ENCODE measurements at places on chromosomes 6 and 20.

- DNase-seq, result no peak
Measured at GRCh38 chr6:104728448-104728847, 131.3 kb downstream of the HACE1 start.

DNA sequence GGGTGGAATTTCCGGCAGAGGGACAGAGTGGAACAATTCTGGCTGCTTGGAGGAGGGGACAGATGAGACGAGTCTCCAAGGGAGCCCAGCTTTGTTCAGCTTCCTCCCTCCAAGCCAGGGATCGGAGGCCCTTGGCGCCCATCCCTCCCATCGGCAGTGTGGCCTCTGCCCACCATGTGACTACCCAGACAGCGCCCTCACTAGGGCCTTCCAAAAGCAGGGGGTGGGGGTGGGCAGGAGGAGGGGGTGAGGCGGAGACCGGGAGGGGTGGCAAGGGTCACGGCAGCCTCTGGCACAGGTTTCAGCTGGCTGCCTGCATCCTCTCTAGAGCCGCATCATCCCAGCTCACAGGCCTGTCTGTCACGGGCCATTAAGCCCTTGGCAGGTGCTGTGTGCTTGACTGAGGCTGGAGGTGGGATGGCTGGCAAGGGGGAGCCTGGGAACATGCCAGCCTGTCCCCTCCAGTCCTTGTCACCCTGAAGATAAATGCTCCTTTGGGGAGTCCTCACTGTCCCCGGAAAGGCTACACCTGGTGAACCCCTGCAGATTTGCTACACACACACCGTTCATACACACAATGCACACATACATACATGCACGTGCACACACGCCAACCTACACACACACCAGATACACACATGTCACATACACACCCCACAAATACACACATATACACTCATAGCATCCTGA is 6.2 kb upstream of the FGD2 start:
- peak; percentile 46 for DNase-seq

- DNase-seq, result no peak
Measured at GRCh38 chr6:21800948-21801438, 207.4 kb downstream of the SOX4 start.

- no peak for DNase-seq
Measured at GRCh38 chr6:84707171-84707570, 57.2 kb downstream of the TBX18 start.

- DNase-seq, result no peak
Measured at GRCh38 chr6:72553531-72554511, 68.0 kb upstream of the KCNQ5 start.

- no peak for DNase-seq
Measured at GRCh38 chr6:121682666-121683065, 247.2 kb downstream of the GJA1 start.

DNA sequence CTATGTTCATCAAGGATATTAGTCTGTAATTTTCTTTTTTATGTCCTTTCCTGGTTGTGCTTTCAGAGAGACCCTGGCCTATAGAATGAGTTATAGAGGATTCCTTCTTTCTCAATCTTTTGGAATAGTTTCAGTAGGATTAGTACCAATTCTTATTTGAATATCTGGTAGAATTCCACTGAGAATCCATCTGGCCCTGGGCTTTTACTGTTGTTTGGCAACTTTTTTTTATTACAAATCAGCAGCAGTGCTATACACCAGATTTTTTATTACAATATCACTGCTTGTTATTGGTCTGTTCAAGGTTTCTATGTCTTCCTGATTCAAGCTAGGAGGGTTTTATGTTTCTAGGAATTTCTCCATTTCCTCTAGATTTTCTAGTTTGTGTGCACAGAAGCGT is 50.0 kb upstream of the NRSN1 start:
- no peak for DNase-seq

- DNase-seq, result no peak
Measured at GRCh38 chr6:137112067-137112355, 61.4 kb downstream of the IL22RA2 start.

DNA sequence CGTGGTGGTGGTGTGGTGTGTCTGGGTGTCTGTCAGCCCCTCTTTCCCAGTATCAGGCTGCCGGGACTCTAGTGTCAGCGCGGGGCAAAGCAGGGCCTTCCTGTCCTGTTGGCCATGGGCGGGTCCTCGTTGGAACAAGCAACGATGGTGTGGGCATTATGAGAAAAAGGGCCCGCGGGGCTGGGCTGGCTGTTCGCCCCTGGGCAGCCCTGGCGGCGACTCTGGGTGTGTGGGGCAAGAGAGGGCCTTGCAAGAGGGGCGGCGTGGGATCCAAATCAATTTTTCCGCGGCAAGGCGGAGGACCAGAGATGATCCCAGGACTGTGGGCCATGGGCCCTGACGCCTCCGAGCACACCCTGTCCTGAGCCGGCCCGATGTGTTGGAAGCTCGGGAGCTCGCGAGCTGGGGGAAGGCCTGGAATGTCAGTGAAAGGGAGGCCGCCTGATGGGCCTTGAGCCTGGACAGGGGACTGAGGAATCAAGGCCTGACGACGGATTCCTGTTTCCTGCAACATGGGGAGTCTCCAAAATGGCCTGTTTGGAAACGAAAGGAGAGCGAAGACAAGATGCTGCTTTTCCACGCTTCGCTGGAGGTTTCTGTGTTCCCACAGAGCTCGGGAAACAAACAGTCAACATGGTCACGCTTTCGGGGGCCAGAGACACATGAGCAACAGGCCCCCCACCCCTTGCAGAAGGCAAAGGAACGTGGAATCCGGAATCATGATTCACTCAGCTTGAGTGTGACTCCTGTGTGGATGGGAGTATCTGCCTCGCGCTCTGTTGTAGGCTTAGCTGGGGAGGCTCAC is 364.7 kb upstream of the DEFB115 start:
- DNase-seq, result no peak

- DNase-seq, result no peak
Measured at GRCh38 chr20:2361035-2361593, 19.6 kb upstream of the TGM6 start.

DNA sequence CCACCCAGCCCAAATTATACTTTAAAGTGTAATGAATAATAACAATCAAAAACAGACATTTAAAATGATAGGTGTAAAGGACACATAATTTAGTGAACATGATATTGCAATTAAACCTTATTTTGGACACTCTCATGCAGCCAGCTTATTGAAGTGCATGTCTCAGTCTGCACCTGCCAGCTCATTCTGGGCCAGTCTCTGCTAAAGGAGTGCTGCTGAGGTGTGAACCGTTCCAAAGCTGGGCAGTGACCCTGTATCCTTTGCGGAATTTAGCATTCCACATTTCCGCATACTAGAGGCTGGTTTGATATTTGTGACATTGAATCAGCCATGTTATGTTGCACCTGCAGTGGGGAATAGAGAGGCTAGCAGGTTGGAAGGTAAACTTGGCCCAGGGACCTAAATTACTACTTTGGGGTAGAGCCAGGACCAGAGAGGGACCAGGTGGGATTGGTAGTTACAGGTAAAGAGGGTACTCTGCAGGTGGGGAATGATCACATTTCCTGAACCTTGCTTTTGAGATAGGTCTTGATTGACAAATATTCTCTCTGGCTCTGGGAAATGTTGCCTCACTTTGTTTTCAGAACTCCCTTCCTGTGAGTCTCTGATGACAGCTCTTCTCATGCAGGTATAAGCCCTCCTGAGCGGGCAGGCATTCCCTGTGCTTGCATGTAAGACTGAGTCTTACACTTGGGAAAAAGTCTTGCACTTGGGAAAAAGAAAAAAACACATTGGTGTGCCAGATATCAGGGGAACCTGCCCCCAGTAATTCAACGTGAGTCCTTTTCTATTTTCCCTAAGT is 26.2 kb downstream of the TULP4 start:
- no peak for DNase-seq

DNA sequence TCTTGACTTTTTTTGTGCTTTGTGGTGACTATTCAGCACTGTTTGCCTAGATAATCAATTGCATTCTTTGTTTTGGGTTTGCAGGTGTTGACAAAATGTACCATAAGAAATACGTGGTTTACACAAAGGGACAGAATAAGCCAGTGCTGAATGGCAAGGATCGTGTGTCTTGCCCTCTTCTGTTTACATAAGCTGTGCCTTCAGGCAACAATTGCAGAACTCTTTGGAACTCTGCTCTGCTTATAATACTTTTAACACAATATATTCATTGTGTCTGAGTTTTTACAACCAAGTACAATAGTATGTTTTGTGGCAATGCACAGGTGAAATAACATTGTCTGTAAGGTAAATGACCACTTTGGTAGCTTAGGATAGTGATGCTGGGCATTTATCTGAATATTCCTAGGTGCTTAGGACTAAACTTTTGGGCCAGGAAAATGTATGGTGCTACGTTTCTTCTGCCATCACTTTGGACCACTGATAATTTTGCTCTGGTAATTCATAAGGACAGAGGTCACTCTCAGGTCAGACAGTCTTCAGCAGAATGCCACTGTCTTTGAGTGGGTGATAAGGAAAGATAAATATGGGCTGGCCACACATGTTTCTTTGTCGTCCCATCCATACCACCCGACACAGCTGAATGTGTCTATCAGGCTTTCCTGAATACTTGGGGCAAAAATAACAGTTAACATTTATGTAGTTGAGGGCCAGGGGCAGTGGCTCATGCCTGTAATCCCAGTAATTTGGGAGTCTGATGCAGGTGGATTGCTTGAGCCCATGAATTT is 344.6 kb upstream of the IMPG1 start:
- DNase-seq, result no peak

DNA sequence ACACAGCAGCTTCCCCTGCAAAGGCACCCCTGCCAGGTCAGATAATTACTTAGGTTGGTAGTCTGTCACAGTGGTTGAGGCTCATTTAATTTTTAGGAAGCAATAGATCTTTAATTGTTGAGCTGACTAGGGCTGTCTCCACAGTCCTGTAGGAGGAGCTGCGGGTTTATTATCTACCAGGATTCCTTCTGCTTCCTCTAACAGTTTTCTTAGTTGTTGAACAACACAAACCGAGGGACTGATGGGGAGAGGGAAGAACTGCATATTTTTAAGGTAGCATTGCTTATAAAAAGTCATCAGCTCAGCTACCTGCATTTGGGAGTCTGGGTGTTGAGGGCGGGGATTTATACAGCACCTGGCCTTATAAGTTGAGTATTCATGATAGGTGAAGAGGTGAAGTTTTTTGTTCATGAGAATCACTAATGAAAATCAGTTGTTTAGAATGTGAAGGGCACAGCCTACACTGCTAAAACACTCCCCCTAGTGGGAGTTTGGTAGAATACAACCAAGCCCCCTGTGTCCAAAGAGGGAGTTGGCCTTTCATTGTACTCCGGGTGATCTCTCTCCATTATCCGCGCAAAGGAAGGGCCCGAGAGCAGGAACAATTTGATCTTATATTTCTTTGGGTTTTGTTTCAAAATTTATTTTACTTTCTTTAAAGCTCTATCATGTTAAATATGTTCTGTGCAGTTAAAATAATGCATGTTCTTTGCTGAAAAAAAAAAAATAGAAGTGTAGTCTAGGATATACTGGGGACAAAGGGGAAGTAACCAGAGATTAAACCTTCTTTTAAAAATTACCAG is 69.6 kb downstream of the SSR1 start:
- DNase-seq, result peak; percentile 85

DNA sequence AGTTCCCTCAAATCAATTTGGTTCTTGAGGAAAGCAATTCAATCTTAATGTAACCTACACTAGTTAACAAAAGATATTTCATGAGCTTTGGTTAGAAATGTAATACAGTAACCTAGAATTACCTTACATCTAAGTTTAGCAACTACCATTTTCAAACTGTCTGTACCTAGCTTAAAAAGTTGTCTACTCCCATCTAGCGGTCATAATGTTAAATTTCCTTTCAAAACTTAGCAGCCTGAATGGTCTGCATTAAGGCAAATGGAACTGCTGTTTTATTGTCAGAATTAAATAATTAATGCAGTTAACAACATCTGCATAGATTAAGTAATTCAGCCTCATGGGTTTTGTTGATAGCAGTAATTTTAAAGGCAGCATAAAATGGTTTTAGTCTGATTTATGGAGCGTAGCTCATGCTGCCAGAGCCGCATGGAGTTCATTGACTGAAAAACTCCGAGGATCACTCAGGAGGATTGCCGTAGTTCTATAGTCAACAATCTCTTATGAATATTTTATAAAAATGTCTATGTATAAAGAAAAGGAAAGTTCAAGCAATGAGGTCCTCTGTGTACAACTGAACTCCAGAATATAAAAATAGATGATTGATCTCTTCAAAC is 485.4 kb upstream of the MANEA start:
- DNase-seq, result peak; percentile 21
